Vagina (tissue), 2 donors: ENCODE measurements at places on chromosomes 6 and 20. TPM values are rescaled to one million over a fixed set of nuclear protein-coding genes. Genes with fewer than 3 reads are reported as not detected.

- no peak for DNase-seq
These were observed 115.2 kb upstream of the BEND6 start for GRCh38 chr6:56839533-56840183.

- no peak for DNase-seq
These were observed 21.0 kb downstream of the GGTLC1 start for GRCh38 chr20:23967616-23967979.

DNA sequence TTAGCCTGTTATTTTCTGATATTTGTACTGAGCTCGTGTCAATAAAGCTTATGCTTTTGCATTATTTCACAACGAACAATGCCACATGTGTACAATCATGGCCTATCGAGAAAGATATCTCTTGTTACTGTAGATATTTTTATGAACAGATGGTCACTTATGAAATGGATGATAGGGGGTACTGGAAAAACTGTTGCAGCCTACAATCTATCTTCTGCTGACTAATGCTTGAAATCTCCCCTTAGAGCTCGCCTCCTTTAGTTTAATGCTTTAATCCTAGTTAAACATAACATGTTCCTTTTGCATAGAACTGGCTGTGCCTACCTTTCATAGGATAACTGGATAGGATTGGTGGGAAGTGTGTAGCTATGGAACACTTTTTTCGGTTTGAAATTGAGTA lies 296.2 kb downstream of the FARS2 start:
- DNase-seq: no peak

DNA sequence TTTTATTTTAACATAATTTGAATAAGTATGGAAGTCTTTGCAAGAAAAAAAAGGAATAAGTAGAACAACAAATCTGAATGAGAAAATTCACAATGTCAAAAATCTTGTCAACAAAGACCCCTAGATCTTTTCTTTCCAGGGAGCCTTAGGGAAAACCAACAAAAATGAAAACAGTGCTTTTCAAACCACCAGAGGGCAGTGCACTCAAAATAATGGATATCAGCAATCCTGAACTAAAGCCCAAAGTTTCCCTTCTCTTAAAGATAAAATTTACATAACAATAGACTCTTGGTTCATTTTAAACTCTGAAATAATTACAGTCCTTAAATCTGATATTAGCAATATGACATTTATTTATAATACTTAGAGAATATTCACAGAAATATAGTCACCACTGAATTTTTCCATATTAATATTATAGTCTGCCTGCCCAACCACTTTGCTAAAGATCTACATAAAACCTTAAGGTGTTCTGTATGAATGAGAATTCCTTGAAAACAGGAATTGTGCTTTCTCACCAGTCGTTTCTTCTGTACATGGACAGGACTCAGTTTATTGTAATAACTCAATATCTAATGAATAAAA lies 105.3 kb upstream of the BMP5 start:
- DNase-seq: no peak

GRCh38 chr6:108492131-108492766 lies 68.5 kb upstream of the FOXO3 start:
- DNase-seq: no peak

DNA sequence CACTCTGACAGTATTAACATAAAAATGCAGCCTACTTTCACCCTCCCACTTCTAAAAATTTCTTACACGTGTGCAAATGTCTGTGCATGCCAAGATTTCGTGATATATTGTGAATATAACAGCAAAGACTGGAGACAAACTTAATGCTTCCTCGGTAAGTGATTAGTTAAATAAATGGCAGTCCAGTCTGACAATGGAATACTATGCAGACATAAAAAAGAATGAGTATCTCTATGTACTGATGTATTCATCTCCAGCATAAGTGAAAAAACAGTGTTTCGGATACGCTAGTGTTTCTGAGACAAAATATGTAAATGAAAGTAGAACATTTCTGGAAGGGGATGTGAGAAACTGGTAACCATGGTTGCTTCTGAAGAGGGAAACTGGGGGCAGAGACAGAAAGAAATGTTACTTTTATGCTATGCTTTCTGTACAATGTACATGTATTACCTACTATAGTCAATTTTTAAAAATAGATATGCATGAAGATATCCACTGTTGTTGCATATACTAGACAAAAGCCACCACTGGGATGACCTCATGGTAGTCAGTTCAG lies 7.0 kb downstream of the SLC22A23 start:
- DNase-seq: no peak

DNA sequence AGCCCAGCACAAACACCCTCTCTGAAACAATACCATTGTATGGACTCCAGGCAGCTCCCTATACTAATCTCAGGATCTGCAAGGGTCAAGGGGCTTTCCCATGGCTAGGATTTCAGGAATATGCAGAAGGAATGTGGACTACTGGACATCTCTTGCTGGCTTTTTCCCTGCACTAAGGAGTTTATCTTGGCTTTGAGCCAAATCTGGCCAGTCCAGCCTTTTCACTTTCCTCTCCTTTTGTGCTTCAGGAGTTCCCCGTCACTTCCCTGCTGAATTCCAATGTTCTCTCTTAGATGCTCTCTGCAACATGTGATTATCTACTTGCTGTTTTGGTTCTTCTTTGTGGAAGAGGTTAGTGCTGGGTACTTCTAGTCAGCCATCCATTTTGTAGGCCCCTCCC lies 568.2 kb downstream of the HDGFL1 start:
- DNase-seq: no peak

GRCh38 chr6:108518714-108519576 lies 41.8 kb upstream of the FOXO3 start:
- no peak for DNase-seq

- DNase-seq: no peak
These were observed 125.8 kb downstream of the LY86 start for GRCh38 chr6:6714118-6714897.

DNA sequence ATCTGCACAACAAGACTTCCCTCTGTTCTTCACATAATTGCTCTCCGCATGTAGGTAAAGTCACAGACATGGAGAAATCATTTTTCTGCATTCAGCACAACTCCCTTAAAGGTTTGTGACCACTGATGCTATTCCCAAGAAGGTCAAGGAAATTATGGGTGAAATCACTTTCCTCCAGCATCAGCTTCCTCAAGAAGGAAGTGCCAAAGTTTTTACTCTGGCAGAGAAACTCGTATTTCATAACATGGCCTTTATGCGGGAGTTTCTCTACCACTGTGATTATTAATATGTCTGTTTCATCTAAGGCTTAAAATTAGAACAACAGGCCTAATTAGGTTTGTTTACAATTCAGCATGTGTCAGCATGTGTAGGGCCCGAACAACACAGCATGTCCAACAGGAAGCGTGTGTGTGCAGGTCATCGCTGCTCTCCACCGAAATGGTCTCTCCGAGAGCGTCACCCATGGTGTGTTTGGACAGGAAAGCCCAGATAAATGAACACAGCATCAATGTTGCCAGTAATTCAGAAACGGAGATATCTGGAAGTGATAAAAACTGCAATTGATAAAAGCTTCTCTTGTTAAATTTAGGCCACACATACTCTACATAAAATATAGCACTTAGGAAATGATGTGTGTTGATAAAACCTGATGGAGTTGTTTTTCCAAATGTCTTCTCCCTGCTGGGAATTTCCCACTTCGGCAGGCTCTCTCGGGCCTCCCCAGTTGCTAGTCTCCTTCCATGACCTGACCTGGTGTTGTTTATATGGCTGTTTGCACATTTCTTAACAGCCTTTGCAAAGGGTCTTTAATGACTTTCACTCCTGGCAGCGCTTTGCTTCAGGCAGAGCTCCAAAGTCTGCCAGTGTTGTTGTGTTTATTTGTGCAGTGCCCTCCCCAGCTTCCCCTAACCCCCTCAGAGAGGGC lies 265.1 kb upstream of the CEP162 start:
- DNase-seq: no peak

GRCh38 chr6:41013466-41014153 lies 25.4 kb downstream of the UNC5CL start:
- no peak for DNase-seq

DNA sequence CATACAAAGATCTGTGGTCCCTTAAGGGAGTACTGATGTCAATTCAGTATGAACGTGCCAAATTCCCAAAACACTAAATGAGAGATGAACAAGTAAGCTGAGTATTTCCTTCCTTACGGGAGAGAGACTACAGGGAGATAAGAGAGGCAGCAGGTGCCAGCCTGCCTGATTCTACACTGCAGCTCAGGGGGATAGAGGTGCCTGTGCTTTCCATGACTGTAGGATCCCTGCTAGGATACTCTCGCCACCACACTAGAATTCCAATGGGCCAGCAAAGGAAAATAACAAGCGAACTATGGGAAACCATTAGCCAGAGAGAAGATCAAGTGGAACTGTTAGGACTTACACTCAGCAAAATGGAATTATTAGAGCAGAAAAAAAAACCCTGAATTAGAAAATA lies 198.5 kb upstream of the BTBD3 start:
- DNase-seq: no peak

- no peak for DNase-seq
These were observed 242.3 kb upstream of the RNF217 start for GRCh38 chr6:124719913-124720312.

DNA sequence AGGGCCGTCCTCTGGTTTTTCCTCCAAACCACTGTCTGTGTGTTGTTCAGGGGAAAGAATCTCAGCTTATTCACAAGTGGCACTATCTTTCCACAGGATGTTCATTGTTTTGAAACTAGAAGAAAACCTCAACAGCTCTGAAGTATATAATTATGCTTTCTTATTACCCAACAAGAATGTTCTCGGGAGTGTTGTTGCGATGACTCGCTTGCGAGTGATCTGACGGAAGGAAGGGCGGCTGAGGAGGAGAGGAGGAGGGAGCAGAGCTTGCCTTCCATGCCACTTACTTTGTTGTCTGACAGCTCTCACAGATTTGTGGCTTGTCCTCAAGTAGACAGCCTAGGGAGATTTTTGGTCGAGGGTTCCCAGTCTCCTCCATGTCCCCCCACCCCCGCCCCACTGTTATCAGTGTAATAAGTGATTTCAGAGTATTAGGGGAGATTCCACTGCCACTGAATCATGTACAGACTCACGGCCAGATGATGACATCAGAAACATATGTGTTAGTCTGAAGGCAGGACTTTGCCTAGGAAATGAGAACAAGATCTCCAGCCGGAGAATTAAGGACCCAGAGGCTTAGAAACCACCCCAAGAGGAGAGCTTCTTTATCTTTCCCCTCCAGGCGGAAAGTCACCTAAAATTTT lies 80.7 kb upstream of the CCN6 start:
- no peak for DNase-seq

- DNase-seq: no peak
These were observed 94.8 kb downstream of the COL21A1 start for GRCh38 chr6:56152611-56153010.

DNA sequence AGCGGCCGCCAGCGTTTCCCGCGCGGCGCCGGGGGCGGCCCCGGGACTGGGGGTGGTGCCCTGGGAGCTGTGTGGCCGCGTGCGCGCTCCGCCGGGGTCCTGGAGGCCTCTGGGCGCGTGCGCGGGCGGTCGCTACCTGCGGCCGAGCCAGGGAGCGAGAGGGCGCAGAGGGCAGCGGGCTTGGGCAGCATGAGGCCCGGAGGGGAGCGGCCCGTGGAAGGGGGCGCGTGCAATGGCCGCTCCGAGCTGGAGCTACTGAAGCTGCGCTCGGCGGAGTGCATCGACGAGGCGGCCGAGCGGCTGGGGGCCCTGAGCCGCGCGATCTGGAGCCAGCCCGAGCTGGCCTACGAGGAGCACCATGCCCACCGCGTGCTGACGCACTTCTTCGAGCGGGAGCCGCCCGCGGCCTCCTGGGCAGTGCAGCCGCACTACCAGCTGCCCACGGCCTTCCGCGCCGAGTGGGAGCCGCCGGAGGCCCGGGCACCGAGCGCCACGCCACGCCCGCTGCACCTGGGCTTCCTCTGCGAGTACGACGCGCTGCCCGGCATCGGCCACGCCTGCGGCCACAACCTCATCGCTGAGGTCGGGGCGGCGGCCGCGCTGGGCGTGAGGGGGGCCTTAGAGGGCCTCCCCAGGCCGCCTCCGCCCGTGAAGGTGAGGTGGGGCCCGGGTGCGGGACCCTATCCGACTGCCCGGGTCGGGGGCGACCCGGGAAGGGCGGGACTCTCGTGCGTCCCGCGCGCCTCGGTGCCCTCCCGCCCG lies at the start of gene PM20D2:
Gene PM20D2, plus strand, starts transcription at position 100 of the 762 bp plus-strand sequence. Its CDS starts 90 bp downstream, at position 190.
- DNase-seq: no peak

DNA sequence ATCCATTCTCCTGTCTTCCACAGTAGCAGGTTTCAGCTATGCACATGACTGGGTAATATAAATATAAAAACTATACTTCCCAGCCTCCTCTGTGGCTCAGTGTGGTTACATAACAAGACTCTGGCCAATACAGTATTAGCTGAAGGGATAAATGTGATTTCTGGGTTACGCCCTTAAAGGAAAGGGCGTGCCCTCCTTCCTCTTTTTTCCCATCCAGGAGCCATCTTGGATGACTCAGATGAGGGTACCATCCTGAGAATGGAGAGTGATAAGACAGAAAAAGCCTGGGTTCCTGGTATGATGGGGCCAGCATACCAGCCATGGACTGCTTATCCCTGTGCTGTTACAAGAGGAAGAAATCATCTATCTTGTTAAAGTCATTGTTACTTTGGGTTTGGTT lies 123.3 kb downstream of the NFATC2 start:
- no peak for DNase-seq

DNA sequence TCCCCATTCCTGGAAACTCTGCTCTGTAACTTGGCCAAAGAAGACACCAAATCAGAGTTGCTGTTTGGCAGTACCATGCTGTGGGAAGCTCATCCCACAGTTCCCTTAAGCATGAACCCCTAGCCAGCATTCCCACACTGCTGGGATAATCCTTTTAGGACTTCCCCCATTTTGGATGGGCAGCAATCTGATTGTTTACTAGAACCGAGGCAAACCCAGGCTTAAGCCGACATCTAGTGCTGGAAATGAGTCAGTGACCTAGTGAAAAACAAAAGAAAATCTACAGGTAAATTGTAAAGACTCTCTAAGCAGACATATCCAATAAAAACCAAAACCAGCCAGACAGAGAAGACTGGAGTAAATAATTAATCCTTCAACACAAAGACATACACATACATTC lies 5.2 kb downstream of the DNAH8 start:
- no peak for DNase-seq

Gene RSPO4
- total RNA-seq: not detected

Gene OVOL2
- 9.3 TPM for total RNA-seq

Gene UBD
- not detected for total RNA-seq

Gene TGM3
- total RNA-seq: 27.7 TPM

Gene DDO
- total RNA-seq: not detected

Gene PRSS16
- 1.2 TPM for total RNA-seq

Gene PI3
- total RNA-seq: 234 TPM

Gene KDM1B
- total RNA-seq: 20.6 TPM

Gene OPN5
- not detected for total RNA-seq

Gene TFB1M
- 7.6 TPM for total RNA-seq
